WTC11 (cell line): ENCODE measurements at places on chromosomes 16 and 17.

DNA sequence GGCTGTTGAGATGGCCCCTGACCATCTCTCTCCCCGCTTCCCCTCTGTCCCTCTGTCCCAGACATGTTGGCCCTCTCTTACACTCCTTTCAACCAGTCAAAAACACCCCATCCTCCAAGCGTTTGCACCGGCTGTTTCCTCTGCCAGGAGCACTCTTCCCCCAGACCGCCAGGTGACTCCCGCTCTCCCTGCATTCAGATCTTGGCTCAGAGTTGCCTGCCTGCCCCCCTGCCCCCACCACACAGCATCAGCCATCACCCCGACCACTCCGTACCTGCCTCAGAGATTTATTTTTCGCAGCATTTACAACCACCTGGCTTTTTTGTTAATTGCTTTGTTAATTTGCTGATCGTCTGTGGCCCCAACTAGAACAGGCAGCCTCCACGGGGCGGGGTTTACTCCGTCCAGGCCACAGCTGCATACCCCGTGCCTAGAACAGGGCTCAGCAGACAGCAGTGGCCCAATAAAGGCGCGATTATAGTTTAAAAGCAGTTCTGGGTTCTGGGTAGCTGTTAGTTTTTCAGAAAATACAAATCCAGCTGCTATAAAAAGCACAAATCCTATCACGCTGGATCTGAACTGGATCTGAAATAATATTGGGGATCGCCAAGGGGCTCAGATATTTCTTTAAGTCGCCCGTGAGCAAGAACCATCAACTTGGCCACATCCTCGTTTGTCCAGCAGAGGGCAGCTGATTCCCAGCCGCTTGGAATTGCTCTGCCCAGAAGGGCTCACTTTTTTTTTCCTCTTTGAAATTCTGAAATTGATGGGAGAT is 173.6 kb downstream of the IRF8 start:
- DNase-seq = peak; percentile 78

DNA sequence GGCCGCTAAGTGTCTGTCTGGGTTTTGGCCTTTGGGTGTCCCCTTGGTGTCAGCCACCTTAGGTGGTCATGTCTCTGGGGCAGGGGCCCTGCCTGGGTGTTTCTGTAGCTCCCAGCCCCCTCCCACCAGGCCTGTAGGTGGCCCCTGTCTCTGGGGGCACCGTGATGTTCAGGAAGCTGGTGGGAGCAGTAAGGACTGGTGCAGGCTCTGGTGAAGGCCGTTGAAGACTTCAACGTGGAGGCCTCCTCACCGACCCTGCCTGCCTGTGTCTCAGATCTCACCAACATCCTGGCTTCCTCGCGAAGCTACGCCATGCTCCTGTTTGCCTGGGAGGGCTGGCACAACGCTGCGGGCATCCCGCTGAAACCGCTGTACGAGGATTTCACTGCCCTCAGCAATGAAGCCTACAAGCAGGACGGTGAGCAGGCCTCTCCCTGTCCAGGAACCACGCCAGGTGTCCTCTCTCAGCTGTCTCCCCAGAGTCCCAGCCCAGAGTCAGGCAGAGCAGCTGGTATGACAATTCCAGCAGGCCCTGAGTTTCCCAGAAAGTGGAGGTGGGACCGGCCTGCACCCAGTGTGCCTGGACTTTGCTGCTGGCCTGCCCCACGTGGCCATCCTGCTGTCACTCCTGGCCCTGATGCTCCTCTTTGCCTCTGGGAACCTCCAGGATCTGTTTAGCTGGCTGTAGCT is 2.8 kb downstream of the ACE start:
- DNase-seq = no peak

DNA sequence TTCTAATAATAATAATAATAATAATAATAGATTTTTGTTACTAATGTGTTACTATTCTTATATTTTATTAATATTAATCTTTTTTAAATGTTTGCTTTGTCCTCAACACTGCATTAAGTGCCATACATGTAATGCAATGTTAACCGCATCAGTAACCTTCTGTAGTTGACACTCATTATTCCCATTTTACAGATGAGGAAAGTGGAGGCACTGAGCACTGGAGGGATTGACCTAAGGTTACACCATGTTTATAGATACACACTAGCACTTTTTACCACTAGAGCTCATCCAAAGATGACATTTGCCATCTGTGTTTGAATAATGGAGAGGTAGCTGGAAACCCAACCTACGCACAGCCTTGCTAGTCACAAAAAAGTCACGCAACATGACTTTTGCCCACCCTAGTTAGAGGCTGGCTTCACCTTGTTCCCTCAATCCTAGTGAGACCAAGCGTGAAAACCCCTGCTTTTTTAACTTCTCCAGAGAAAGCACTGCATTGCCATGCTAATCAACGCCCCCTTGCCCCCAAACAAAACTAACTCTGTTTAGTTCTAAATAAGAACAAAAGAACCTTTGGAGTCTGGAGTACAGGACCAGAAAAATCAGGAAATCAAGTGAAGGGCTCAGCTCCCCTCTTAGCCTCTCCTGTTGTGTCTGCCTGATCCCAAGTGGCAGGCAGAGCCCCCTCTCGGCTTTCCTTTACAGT is 2.3 kb downstream of the ARSG start:
- no peak for DNase-seq

- no peak for DNase-seq
Measured at GRCh38 chr16:12199524-12199923, 223.0 kb downstream of the SNX29 start.

GRCh38 chr16:3444032-3444388 is 530 bp downstream of the NAA60 start:
- no peak for DNase-seq
